ENCODE measurements at places on chromosomes 6 and 20.
A peak's percentile ranks its signal among the peaks of the same experiment; 100 is the strongest.

DNA sequence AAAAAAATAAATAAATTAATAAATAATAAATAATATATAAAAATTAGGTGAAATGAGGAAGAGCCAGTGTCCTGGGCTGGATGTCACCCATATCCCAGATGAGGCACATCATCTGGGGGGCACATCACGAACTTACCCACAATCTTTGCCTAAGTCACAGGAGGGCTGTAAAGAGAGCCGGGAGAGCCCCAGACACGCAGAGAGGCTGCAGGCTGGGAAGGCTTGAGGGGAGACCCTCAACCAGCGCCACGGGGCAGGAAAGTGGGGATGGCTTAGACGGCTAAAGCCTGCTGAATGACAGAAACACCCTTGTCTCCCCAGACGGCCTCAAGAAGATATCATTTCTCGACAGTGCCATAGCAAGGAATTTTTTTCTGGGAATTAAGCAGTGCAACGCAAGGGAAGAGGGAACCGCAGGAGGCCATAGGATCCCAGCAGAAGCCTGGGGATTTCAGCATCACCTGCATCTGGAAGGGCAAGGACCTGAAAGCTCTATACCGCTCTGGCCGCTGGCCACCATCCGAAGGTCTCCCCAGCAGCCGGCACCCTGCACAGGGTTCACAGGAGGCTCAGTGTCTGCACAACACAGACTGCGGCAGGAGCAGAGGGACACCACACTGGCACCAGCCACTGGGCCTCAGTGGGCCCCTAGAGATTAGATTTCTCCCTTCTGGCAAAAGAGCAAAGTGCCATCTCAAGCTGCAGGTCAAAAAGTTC, 22.8 kb upstream of the NXT1 start:
- no peak for DNase-seq

DNA sequence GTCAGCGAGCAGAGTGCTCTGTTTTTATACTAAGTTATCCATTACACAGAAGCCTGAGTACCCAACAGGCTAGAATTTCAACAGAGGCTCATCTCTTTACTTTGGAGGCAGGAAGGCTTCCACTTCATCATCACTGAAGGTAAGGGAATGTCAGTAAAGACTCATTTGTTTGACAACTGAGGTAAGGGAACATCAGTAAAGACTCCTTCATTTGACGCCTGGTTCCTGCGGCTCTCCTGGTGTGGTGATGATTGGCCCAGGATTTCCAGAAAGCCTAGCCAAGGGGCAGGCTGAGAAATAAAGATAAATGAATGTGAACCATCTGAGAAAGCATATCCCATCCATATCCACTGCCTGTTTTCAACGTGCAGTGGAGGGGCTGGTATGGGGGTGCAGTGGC, 244.6 kb upstream of the ECI2 start:
- no peak for DNase-seq

DNA sequence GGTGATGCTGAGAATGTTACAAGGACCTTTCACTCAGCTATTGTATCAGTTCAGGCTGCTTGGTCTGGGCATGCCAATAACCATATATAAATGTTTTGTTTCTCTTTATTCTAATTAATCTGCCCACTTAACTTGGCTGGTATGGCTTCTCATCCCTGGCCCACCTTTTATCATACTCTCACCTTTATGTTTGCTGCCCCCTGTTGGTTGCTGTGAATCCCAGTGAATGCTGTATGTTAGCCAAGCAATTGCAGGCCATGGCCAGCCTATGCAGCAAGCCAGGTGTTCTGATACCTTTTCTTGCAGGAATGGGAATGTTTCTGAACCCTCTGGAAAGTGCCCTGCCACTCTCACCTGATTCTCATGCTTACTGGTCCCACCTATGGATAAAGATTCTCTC, 54.6 kb downstream of the PCSK2 start:
- no peak for DNase-seq

DNA sequence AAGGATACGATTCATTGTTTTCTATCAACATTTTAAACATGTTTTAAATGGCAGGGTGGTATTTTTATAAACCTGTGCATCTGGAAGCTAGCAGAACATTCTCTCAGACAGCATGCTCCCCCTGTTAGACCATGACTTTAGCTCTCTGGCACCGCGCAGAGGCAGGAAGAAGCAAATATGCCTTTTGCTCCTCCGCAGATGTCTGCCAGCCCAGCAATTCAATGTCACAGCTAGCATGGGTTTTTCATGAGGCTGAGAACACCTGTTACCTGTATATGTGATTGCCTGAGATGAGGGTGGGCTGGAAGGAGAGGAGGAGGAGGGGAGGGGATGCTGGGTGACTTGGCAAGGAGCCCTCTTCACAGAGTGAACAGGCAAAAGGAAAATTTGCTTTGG, 6.7 kb downstream of the MTCH1 start:
- peak; percentile 33 for DNase-seq

DNA sequence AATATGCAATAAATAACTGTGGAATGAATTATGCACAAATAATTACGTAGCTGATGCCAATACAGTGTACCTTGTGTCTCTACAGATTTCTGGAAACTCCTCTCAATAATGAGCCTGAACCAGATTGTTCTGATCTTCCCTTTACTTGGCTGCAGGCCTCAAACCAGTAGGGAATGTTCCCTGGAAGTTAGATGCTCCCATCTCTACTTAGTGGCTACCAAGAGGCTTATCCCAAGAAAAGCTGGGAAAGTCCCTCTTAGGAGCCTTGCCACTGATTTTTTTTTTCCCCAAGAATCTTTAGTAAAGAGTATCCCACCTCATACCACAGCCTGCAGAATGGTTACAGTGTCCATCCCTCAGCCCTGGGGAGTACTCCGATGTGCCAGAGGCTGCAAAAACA, 702.1 kb downstream of the RFPL4B start:
- DNase-seq = no peak

Data from CD4-positive, alpha-beta T cell treated with Interleukin-15 for 1 hour (primary cell).